ENCODE measurements at places on chromosomes 13 and 19.

- peak; percentile 49 for DNase-seq
These were observed 45.8 kb upstream of the RGCC start for GRCh38 chr13:41411522-41411921.

DNA sequence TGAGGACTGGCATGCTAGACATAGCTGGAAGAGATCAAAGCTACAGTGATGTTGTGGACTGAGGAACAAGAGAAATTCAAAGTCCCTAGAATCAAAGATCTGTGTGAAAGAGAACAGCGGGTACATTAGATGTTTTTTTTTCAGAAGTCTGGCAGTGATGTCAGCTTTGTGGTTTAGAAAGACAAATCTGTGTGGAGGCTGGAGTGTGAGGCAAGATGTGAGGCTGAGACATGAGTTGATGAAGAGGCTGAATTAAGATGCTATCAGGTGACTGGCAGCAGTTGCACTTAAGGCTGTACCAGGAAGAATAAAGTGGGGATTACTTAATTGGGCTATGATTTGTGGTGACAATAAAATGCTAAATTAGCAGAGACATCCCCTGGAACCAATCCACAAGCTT lies 46.5 kb downstream of the DNAJC3 start:
- DNase-seq: peak; percentile 15

GRCh38 chr19:472005-472858 lies 11.4 kb upstream of the SHC2 start:
- DNase-seq: no peak

- peak; percentile 2 for DNase-seq
These were observed 11.4 kb downstream of the ZIC2 start for GRCh38 chr13:99992949-99993351.

- no peak for DNase-seq
These were observed 26.4 kb downstream of the AKAP11 start for GRCh38 chr13:42298392-42298791.

GRCh38 chr19:40344422-40344821 lies 3.8 kb downstream of the C19orf47 start:
- DNase-seq: no peak

GRCh38 chr13:42394711-42395085 lies 122.7 kb downstream of the AKAP11 start:
- DNase-seq: no peak

DNA sequence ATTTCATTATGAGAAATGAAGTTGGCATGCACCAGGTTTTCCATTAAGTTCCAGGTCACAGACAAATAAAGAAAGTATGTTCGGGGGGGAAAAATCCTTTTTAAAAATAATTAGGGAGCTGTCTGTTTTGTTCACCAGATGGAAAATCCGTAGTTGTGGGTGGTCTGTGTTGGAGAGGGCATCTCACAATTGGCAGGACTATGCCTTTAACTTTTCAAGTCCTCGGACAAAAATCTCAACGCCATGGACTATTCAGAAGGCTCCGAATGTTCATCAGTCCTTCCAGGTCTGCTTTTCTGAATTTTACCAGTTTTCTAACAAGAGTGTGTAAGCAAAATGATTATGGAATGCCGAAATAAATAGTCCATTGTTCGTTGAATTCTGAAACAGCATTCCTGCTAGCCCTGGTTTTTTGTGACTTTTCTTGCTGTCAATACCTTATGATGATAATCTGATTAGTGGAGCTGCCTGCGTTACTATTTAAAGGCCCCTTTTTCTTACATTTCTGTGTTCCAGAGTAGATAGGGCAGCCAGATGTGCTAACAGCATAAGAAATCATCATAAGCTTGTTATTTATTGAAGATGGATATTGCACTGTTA lies 146.9 kb downstream of the TM9SF2 start:
- DNase-seq: no peak

- DNase-seq: no peak
These were observed 7.5 kb upstream of the NFIX start for GRCh38 chr19:12987781-12988180.

GRCh38 chr13:106990594-106990993 lies 422.7 kb upstream of the ARGLU1 start:
- no peak for DNase-seq
